NCI-H460 (cell line): ENCODE measurements at places on chromosomes 3 and 15. TPM values are rescaled to one million over a fixed set of nuclear protein-coding genes. Genes with fewer than 3 reads are reported as not detected.
A peak's percentile ranks its signal among the peaks of the same experiment; 100 is the strongest.

The NR2E3 gene
- total RNA-seq = 0.23 and 0.37 TPM in 2 replicates

The PRR20G gene
- total RNA-seq = not detected in 2 replicates

The MYO5C gene
- 11.0 and 14.9 TPM in 2 replicates for total RNA-seq

The GOLGA6L7 gene
- not detected in 2 replicates for total RNA-seq

The ATP2B2 gene
- not detected in 2 replicates for total RNA-seq

The SI gene
- total RNA-seq = not detected in 2 replicates

The BTLA gene
- total RNA-seq = not detected in 2 replicates

The CYP1A2 gene
- total RNA-seq = not detected in 2 replicates

The C2CD4B gene
- total RNA-seq = 0.32 and 0.40 TPM in 2 replicates

The TMEM108 gene
- total RNA-seq = not detected in 2 replicates

The CELF6 gene
- total RNA-seq = 0.10 and 0.32 TPM in 2 replicates

The MOBP gene
- total RNA-seq = not detected in 2 replicates

The CRYGS gene
- 0.46 and 2.3 TPM in 2 replicates for total RNA-seq

GRCh38 chr3:167653760-167654159 lies at the start of gene WDR49:
Gene WDR49 (minus strand): TSS chr3:167653942. CDS start chr3:167653425, 517 bp downstream.
- DNase-seq = no peak

DNA sequence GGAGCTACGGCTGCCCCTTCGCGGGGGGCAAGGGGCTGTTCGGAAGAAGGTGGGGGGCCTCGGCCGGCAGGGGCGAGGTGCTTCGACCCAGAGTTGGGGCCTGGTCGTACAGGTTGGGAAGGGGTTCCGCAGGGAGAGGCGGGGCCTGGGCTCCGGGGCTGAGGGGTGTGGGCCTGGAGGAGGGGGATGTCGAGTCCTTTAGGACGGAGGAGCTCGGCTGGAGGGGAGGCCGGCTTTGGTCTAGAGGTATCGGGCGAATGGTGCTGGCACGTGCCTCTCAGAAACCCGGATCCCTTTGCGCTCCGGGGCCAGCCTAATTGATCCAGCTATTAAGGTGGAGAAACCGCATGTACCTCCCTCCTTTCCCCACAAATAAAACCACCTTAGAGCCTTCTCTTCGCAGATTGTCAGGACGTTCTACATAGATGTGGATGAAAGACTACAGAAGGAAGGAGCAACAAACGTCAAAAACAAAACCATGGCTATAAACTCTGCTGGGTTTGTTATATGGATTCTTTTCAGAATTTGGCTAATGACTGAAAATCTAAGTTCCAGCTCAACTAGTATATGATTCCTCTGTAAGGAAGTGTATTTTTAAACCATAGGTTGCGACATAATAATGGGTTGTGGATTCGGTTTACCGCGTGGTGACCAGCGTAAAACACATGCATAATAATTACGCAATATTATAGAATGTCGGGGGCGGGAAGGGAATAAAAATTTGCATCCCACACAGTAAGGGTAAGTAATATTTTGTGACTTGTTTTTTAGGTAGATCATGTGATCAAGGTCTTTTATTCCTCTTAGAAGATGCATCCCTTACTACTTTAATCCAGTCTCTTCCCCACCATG lies 644 bp upstream of the NGLY1 start:
- DNase-seq = no peak

GRCh38 chr15:86653344-86654197 lies 573.9 kb downstream of the AGBL1 start:
- no peak for DNase-seq

- DNase-seq = no peak
Measured at GRCh38 chr15:36758800-36759199, 179.4 kb downstream of the CDIN1 start.

DNA sequence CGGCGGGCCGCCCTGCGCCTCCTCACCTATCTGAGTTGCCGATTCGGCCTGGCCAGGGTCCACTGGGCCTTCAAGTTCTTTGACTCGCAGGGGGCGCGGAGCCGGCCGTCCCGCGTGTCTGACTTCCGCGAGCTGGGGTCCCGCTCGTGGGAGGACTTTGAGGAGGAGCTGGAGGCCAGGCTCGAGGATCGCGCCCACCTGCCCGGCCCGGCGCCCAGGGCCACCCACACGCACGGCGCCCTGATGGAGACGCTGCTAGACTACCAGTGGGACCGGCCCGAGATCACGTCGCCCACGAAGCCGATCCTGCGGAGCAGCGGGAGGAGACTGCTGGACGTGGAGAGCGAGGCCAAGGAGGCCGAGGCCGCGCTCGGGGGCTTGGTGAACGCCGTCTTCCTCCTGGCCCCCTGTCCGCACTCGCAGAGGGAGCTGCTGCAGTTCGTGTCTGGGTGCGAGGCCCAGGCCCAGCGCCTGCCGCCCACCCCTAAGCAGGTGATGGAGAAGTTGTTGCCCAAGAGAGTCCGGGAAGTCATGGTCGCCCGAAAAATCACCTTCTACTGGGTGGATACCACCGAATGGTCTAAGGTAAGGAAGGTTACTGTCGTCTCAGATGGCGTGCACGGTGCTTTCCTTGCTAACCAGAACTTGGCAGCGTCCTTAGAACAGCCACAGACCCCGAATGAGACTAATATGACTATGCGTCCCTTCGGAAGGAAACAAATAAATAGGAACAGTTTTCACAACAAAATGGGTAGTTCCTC lies 567 bp downstream of the TICRR start:
- no peak for DNase-seq

GRCh38 chr15:68038246-68038645 lies 15.9 kb upstream of the PIAS1 start:
- DNase-seq = no peak

- no peak for DNase-seq
Measured at GRCh38 chr15:36996538-36997181, 103.7 kb downstream of the MEIS2 start.

DNA sequence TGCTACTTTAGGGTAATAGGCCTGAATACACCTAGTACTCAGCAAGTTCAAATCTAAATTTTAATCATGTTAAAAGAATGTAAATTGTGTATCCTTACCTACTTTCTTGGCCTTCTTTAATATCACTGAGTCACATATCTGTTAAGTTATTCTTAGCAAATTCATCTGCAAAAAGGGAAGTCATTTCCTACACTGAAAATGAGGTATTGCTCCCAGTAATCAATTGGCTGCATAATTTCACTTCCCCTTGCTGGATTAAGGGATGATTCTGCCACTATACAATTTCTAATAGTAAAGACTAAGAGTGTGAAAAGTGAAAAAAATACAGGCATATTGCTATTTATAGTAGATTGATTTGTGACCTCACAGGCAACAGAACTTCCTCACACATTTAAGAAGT lies 47.8 kb downstream of the CCDC54 start:
- DNase-seq = no peak

- peak; percentile 62 for DNase-seq
Measured at GRCh38 chr15:89171136-89172072, 50.0 kb downstream of the RLBP1 start.

DNA sequence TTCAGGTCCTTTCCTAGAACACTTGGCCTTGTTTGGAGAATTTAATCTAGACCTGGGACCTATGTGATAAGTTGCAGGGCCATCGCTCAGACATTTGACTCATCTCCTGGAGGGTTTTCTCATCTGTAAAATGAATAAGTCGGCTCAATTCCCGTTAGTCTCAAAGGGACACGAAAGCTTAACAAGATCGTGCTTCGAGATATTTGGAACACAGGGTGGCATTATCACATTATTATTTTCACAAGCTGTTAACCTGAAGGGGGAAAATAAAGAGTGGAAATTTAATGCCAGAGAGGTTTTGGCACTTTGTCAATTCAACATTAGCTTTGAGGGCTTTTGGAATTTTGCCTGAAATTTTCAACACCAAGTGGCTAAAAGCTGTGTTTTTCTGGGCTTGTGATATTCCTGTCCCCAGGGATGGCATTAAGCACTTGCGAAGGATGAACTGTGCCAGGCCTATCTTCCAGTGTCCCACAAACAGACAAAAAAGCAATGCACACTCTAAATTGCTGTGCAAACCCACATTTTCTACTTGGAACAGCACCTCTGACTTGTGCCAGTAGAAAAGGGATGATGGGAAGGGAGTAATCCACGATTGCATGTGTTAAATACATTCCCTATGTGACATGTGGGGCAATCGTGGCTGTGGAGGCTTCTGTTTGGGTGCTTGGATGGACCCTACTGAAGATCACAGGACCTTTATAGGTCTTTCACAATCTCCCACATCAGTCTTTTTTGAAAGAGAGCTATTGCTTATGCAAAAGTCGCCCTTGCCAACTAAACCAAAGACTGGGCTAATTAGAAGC lies 478.7 kb downstream of the MFSD1 start:
- no peak for DNase-seq

DNA sequence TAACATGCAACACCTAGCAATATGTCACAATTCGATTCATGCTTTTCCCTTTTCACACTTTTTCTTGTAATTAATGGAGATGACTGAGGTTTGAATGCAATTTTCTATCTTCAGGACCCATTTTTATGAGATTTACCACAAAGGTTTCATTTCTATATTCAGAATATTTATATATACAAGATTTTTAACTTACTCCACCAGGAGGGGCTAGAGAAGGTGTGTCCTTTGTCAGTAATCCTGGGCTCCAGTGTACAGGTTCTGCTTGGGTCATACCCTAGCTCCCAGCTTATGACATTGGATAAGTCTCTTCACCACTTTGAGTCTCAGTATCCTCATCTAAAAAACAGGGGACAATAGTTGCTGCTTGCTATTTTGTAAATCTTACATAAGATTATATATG lies 95.7 kb upstream of the SLC24A5 start:
- no peak for DNase-seq

DNA sequence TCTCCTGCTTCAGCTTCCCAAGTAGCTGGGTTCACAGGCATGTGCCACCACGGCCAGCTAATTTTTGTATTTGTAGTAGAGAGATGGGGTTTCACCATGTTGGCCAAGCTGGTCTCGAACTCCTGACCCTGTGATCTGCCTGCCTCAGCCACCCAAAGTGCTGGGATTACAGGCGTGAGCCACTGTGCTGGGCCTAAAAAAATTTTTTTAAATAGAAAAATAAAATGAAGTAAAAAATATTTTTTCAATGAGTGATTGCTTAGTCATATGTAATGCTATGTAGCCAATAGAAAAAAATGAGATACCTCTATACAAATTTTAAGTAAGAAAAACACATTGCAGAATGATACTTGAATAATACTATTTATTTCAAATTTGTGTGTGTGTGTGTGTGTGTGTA lies 27.9 kb upstream of the SLC30A4 start:
- DNase-seq = no peak

GRCh38 chr15:65101411-65101890 lies 13.5 kb downstream of the UBAP1L start:
- peak; percentile 41 for DNase-seq

DNA sequence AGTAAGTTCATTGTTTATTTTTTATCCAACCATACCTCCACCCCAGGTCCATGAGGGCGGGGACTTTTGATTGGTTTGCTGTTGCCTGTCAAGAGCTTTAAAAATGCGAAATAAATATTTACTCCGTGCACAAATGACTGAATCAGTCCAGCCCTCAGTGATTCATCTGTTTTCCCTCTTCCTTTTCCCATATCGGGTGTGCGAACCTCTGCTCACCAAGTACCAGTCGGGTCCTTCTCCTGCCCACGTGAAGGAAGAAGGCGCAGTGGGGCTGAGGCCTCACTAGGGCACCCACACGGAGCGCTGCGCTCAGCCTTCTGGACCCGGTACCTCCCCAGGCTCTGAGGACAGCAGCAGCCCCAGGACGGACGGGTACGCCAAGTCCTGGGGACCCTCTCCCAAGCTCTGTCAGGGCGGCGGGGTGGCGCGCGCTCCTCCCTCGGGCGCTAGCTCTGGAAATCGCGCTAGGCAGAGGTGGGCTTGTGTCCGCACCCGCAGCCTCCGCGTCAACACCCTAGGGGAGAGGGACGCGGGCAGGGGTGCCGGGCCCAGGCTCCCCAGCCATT lies 70.5 kb upstream of the EPHB3 start:
- DNase-seq = no peak

DNA sequence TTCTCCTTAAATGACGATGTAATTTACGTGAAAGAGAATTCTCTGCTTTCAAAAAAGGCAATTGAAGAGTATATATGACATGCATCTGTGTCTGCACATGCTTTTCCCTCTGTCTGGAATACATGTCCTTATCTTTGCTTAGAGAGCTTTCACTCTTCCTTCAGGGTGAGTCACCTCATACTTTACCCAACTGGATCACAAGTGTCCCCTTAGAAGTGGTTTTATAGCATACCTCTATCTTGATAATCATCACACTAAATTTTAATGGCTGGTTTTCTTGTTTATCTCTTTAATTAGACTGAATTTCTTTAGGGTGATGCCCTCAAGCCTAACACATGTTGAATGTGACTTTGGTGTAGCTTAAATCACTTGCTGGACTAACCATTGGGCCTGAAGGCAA lies 178.9 kb downstream of the SV2B start:
- DNase-seq = no peak

GRCh38 chr3:98814817-98815420 lies 51.8 kb downstream of the ST3GAL6 start:
- no peak for DNase-seq

GRCh38 chr3:27533718-27534573 lies 49.8 kb upstream of the SLC4A7 start:
- DNase-seq = peak; percentile 77

DNA sequence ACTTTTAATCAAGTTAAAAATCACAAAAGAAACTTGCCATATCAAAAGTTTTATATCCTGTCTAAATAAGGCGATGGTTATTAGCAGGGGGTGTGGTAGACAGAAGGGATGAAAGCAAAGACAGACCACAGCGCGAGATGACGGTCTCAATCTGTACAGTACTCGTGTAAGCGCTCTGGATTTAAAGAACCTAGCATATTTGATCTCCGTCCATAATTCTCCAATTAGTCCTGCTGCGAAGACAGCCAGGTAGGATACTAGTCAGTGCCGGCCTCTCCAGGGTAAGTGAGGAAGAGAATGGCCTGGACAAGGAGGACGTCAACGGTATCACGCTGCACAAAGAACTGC lies 701 bp downstream of the SGO1 start:
- no peak for DNase-seq
